Inflammatory macrophage treated with lipopolysaccharide for 1 hour (primary cell): ENCODE measurements at places on chromosomes 7 and 10.

DNA sequence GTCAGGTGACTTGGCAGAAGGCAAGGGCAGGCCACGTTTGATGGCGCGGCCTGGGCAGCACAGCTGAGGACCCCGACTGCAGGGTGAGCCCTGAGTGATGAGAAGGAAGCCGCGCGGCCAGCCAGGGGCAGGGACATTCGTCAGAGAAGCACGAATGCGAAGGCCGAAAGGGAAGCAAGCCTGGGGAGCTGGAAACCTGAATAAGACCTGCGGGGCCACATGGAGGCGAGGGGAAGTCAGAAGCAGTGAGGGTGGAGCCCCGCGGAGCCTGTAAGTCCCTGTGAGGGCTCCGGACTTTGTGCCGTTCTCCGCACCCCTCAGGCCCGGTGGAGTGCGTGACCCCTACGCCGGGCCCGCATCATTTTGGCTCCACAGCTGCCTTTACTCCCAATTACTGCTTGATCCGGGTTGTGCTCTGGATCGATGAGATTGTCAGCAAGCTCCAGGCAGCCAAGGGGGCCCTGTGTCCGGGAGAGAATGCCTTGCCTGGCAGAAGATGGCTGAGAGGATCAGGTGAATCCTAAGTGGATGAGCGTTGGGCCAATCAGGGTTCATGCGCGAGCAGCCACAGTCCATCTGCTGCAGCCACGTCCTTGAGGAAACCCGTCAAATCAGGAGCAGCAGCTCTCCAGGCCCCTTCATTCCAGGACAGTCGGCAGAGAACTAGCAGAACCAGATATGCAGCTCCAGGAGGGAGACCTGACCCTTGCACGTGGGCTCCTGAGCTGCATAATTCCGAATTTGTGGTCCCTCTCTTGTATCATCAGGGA lies 293.3 kb upstream of the SHH start:
- DNase-seq = no peak

DNA sequence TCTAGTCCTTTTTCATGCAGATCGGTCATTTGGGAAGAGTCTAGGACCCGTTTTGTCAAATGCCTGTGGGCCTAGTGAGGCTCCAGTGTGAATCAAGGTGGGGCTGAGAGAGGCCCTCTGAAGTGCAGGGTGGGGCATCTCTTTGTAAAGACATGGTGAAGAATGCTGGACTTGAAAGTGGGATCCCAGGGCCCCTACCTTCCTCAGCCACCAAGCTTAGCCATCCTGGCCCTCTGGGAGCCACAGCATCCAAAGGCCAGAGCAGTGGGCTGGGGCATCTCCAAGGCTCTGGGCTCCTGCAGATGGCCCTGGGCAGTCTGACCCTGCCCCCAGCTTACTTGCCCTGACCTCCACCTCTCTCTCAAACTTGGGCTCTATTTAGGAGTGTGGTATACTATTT lies 78.5 kb downstream of the ADCY1 start:
- no peak for DNase-seq

- DNase-seq = no peak
These were observed 48.1 kb downstream of the PARD3 start for GRCh38 chr10:34766811-34767494.

DNA sequence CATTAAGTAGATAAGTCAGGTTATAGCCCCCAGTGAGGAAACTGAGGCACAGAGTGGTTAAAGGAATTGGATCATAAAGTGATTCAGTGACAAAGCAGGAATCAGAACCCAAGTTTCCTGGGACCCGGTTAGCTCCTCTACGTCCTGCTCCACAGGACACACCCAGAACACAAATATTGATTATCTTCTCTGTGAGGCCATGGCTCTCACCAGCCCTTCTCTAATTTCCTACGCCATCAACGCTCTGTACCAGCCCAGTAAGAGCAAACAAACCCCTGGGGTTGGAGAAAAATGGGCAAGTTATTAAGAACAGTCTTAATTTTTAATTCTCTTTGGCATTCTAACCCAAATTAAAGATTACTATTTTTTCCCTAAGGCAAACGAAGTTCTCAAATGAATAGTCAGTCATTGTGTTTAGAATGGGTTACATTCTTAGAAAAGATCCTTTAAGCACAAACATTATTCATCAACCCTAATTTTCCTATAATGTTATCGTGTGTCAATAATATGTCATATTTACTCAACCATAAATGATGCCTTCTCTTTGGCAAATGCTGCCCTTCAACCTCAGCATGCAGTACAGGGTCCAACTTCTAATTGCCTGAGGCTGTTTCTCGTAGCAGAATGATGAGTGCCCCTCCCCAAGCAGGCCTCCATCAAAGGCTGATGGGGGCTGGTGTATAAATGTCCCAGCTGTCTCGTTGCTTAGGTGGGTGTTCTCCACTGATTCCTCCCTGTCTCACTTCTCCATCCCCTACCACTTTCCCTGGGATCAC lies 25.4 kb upstream of the TM9SF3 start:
- DNase-seq = no peak

DNA sequence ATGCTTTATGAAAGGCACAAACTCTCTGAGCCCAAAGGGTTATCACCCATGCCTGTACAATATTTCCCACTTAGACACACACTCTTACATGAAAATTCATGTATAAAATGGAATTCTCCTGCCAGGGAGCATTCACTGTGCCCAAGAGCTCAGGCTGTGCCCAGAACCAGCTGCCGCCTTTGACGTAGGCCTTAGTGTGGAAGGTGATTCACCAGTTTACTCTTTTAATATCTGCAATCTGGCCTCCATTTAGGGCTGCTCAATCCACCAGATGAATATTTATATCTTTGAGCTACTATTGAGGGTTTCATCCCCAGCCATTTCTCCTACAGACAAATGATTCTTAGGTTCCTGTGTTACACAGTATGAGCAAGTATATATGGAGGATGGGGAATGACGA lies 849.7 kb downstream of the CNTNAP2 start:
- no peak for DNase-seq

- DNase-seq = no peak
These were observed 4.7 kb downstream of the CYP3A7 start for GRCh38 chr7:99730238-99730810.

GRCh38 chr7:41206267-41206666 lies 496.6 kb downstream of the INHBA start:
- no peak for DNase-seq

DNA sequence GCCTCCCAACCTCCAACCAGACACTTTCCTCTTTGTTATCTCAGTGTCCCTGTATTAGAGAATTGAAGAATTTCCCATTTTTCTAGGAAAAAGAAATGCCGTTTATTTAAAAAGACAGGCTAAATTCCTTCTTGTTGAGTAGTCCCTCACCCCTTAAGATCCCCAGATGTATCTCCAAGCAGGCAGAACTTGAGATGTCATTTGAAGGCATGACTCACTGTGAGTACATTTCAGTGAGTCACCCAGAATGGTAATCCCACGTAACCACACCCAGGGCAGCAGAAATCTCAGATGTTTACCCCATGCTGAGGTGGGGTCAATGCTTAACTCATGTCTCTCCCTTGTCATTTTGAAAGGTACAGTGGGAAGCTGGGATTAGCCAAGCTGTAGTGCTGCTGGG lies 4.4 kb downstream of the ZNF655 start:
- peak; percentile 93 for DNase-seq

DNA sequence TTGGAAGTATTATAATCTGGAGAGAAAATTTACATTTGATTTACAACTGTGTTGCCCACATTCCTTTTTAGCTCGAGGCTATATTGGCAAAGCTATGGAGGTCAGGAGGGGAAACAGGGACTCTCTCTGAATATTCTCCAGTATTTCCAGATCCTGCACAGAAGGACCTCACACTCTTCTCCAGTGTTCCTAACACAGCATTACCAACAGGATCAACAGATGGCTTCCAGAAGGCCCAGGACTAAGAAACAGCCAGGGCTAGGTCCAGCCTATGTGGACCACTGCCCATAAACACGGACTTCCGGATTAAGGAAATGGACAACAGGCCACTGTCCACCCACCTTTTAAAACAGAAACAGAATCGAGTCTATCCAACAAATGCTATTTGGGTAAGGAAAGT lies 65.3 kb downstream of the CHCHD3 start:
- DNase-seq = no peak

GRCh38 chr10:101778781-101779543 lies 3.0 kb upstream of the FGF8 start:
- peak; percentile 14 for DNase-seq

DNA sequence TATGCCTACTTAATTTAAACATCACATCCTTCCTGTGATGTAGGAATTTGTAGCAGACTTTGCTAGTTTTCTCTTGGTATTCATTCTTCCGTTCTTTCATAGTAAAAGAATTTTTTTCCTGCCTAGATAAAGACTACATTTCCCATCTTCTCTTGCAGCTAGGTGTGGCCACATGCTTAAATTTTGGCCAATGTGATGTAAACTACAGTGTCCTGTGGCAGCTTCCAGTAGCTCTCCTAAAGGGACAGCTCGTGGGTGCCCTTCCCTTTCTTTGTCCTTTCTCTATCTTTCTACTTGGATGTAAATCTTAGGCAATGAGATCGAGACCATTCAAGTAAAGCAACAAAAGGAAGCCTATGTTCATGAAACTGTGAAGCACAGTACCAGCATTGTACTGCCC lies 58.6 kb downstream of the ASAH2B start:
- DNase-seq = no peak

- no peak for DNase-seq
These were observed 56.1 kb upstream of the NOBOX start for GRCh38 chr7:144459635-144460034.

DNA sequence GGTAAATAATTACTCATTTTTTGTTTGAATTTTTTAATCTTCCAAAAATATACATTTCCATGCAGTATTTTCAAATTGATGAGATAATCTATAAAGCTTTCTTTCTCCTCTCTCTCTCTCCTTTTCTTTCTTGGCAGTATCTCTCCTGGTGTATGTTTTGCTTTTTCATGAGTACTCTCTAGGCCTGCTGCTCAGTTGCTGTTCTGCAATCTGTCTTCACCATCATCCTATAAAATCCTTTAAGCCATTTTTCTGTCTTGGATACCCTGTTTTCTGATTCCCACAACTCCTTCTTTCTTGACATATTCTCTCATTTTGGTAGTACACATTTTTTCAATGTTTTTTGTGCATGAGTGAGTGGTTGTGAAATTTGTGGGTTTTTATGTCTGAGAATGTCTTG lies 1558.1 kb upstream of the LRRTM3 start:
- DNase-seq = no peak

DNA sequence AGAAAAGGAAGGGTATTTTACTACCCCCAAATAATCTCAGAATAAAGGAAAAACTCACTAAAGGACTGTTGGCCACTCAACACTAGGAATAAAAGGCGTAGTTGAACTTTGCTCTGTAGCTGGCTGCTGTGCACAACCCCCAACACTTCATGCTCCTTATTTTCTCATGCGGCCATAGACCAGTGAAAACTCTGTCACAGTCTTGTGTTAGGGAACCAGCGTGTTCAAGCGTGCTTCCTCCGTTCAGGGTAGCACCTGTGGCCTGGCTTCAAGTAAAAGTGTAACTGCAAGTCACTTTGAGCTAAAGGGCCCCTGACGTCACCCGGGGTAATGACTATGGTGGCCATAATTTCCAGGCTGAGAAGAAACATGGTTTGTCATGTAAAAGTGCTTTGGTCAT lies 27.0 kb downstream of the BLNK start:
- DNase-seq = no peak

GRCh38 chr10:106515206-106515790 lies 649.2 kb downstream of the SORCS1 start:
- DNase-seq = no peak

GRCh38 chr7:94183289-94183749 lies 179.2 kb upstream of the BET1 start:
- peak; percentile 74 for DNase-seq

- no peak for DNase-seq
These were observed 157.7 kb upstream of the CHRM2 start for GRCh38 chr7:136710751-136711150.

DNA sequence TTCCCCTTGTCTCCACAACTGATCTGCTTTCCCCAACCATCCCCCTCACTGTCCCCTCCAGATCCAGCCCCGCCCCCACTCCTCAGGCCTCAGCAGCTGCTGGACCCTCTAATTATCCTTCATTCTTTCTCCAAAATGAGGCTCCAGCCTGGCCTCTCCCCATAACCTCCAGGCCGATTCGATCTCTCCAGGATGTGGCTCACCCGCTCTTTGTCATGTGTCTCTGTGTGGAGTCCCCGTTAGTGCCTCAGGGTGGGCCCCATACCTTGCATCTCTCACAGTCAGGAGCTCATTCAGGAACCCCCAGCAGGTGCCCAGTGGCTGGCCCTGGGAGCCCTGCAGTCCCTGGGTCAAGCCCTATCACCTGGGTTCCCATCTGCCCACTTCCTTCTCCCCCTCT lies 1.3 kb downstream of the PILRA start:
- no peak for DNase-seq

- DNase-seq = no peak
These were observed 5.4 kb downstream of the TMEM178B start for GRCh38 chr7:141079219-141079618.

DNA sequence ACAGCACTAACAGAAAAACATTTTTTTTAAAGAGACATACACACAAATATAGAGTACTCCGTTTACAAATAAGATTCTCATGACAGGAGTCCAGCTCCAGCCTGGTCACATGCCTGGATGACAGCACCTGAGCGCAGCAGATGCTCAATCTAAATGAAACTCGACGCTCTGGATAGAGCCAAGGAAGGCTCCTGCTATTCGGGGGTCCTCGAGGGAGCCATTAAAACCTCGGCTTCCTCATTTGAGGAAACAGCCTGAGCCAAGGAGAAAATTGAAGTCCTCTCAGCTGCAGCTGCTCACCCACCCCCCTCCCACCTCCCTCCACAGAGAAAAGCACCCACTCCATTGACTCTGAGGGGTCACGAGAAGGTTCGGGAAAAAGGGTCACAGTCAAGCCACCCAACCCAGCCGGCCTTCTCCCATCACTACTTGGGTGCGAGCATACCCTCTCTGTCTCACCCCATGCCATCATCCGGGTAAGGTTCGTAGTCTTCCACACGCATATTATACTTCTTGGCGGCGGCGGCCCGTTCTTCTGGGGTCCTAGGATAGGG lies 673 bp downstream of the NDUFB8 start:
- DNase-seq = peak; percentile 10

- no peak for DNase-seq
These were observed 455.6 kb upstream of the AKR1E2 start for GRCh38 chr10:4370376-4370775.

- DNase-seq = no peak
These were observed 49.0 kb downstream of the COL17A1 start for GRCh38 chr10:104036518-104037260.
